ENCODE measurements at places on chromosomes 3 and 15.

GRCh38 chr15:76764004-76764403 is 141.1 kb downstream of the SCAPER start:
- no peak for DNase-seq

DNA sequence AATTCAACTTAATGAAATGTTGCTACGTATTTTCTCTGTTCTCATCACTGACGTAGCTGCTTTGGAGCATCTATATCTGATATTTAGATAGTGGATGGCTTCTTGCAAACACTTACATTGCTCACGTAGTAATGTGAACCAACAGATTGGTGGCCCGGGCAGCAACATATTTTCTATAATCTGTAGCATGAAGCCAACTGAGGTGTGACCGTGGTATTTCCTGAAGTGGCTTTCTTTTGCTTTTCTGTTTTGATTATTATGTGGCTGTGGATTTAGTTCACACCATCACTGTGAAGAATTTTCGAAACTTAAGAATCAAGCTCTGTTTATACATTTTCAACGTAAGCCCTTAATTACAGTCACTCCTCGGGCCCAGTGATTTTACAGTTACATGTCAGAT is 288.5 kb downstream of the LPP start:
- no peak for DNase-seq

- DNase-seq: no peak
Observed at GRCh38 chr3:58047826-58048225, 39.6 kb downstream of the FLNB start.

DNA sequence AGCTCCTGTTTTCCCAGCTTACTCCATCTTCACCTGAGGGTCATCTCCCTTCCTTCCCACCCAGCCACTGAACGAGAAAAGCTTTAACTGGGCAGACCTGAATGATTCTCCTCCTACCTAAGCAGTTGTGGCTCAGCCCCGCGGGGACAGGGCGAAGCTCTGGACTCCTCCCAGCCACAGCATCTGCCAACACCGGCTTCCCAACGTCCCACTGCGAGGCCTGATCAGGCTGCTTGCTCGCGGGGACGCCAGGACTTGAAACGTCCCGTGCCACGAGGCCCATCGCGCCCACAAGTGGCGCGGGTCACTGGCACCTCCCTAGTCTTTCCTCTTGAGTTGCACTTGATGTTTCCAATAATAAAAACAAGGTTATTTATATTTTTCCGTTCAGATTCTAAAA is at the start of gene SPATA16:
SPATA16 (minus strand) TSS at position 250 of the 400 bp plus-strand sequence. CDS start 23,504 bp downstream, outside the sequence.
- DNase-seq: no peak

GRCh38 chr3:126781889-126782491 is 78.0 kb downstream of the CHCHD6 start:
- no peak for DNase-seq

DNA sequence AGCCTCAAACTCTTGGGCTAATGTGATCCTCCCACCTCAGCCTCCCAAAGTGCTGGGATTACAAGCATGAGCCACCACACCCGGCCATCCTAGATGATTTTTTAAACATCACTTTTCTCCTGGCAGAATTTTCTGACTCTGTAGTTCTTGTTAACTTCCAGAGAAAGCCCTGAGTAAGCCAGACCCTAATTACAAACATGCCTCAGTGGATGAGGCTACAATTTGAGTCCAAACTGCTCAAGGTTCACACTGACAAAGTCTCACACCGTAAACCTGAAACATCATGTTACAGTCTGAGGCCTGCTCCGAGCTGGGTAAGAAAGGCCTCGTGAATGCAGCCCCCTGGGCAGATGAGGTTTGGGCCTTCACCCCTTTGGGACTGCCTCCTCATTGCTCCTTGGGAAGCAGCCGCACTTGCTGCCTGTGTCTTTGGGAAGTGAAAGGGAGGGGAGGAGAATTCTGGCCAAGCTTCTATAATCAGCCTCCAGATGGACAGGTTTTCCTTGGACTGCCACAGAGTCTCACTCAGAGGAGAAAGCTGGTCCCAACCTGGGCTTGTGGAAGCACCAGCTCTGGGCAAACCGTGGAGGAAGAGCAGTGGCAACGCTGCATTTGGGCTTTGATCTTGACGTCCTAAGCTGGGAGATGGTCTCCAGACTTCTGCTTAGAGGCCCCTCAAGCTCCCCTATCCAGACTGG is 46.0 kb downstream of the CA12 start:
- no peak for DNase-seq

- peak; percentile 59 for DNase-seq
Observed at GRCh38 chr3:32334675-32335074, 57.0 kb upstream of the CMTM7 start.

DNA sequence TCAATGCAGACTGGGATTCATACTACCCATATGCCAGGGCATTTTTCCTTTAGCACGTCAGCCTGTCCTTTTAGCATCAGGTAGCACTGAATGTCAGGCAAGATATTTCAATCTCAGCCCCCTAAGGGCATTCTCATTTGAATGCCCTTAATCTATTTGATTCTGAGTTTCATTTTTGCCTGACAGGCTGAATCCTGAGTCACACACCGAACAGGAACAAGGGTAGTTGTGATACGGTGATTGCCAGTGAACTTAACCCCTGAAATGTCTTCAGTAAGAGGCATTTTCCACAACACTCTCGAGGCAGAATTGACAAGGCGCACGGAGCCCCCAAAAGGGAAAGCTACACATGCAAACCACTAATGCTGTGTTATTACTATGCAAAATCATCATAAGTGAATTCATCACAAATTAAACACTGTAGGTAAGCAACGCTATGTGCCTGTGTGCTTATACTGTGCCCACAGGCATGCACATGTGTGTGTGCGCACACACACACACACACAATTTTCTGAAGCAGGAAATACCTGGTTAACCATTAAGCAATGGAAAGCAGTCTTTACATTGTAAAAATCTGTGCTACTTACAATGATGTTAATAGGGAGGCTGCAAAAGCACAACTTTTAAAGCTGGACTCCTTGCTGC is 130.4 kb downstream of the ZNF385D start:
- DNase-seq: no peak

- DNase-seq: no peak
Observed at GRCh38 chr15:69524814-69525213, 72.2 kb downstream of the RPLP1 start.

- peak; percentile 55 for DNase-seq
Observed at GRCh38 chr15:101242160-101242998, 9.5 kb downstream of the CHSY1 start.

DNA sequence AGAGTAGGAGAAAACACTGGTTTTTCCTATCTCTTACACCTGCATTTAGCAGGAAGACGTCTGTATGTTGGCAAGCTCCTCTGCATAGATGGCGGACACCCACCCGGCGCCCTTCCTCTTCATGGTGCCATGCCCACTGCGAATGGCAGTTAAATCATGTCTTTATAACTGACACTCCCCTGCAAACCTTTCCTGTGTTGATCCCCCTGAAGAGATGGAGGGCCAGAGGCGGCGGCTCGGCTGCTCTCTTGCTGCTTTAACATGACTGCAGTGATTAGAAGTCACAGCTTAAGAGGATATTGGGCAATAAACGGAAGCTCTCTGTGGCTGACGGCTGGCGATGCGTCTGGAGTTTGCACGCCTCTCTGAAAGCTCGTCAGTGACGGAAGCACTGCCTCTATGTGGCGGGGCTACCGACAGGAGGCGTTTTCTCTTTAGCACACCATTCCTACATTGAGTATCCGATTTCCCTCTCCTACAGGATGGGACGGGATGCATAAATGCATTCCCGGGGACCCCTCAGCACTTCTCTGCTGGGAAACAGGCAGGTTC is 25.5 kb upstream of the SNRPA1 start:
- peak; percentile 54 for DNase-seq

GRCh38 chr15:49621401-49621811 is 558 bp downstream of the DTWD1 start:
- DNase-seq: no peak

DNA sequence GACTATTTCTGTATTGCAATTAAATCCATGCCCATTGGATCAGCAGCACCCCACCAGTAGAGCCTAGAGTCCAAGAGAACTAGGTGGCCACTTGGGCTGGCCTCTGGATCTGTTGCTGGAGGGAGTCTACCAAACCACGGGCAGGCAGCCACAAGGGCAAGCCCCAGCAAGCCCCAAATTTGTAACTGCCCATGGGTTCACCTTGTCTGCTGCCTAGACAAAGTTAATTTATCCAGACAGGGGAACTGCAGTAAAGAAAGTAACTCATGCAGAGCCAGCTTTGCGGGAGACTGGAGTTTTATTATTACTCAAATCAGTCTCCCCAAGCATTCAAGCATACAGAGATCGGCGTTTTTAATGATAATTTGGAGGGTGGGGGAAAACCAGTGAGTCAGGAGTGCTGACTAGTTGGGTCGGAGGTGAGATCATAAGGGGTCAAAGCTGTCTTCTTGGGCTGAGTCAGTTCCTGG is 74.0 kb upstream of the TERB2 start:
- peak; percentile 70 for DNase-seq
